ENCODE measurements at places on chromosomes 4 and X. TPM values are rescaled to one million over a fixed set of nuclear protein-coding genes. Genes with fewer than 3 reads are reported as not detected.

HTRA3 gene
- 20.2 TPM for total RNA-seq

PRKX gene
- total RNA-seq, result 28.0 TPM

COL4A5 gene
- 10.3 TPM for total RNA-seq

GPR50 gene
- 0.20 TPM for total RNA-seq

HMX1 gene
- total RNA-seq, result 0.10 TPM

BTK gene
- 0.11 TPM for total RNA-seq

GRID2 gene
- total RNA-seq, result not detected

LRP2BP gene
- 0.08 TPM for total RNA-seq

CNOT6L gene
- total RNA-seq, result 9.4 TPM

FAM241A gene
- 0.85 TPM for total RNA-seq

GPRASP3 gene
- 2.9 TPM for total RNA-seq

TCEAL9 gene
- 97.0 TPM for total RNA-seq

FABP2 gene
- not detected for total RNA-seq

CLNK gene
- total RNA-seq, result not detected
